RKO (cell line): ENCODE measurements at places on chromosomes 7 and 10.

DNA sequence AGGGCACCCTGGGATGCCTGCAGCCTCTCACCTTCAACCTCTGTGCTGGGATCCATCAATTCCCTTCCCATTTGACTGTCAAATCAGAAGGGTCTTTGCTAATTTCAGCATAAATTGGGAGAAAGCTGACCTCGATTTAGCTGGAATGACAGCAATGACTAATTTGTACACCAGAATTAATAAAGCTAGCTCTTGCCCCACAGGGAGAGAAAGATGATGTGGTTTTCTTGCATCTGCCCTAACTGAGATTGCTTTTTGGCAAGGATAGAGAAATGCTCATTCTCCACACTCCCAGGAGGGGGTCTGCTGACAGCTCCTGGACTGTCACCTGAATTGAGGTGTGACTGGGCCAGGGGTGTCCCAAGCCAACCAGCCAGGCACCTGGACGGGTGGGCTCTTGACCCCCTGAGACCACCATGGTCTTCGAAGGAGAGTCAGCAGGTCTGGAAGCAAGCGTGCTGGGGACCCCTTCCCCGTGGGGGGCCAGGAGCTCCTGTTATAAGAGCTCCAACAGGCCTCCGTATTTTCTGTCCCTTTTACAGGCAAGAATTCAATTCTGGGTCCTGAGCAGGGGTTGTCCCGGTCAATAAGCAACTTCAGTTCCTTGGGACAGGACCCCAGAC lies 42.1 kb downstream of the RBM17 start:
- DNase-seq: no peak

GRCh38 chr7:40850017-40850416 lies 715.2 kb downstream of the SUGCT start:
- no peak for DNase-seq

- DNase-seq: no peak
Measured at GRCh38 chr10:122078326-122078725, 89.4 kb downstream of the TACC2 start.

GRCh38 chr10:132804785-132805426 lies 19.0 kb upstream of the NKX6-2 start:
- no peak for DNase-seq

GRCh38 chr10:95552679-95553342 lies 8.4 kb downstream of the SORBS1 start:
- DNase-seq: no peak

DNA sequence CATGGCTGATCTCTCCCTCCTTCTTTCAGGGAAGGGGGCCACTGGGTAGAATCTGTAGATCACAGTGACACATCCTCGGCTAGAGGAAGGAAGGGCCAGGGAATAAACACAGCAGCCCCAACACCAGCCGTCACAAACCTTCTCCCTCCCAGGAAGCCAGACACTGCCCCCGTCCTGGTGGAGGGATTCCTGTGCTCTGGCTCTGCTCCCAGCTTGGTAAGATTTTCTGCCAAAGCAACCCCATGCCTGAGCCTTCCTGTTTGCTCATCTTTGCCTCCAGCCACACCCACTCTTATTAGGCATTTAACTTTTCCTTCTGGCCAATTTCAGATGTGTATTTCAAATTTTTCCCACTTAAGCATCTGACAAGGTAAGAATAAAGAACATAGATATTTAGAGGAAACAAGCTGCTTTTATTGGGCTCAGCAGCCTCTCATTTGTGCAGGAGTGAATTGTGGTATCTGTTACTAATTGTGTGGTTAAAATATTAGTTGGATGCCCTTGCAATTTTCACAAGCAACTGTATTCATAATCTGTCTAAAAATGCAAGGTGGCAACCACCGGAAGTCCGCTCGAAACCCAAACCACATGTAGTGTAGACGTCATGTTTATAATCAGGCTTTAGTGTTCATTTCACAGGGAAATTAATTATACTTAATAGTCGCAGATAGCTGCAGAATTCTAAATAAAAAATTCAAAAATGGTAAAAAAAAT lies 13.2 kb upstream of the NPS start:
- no peak for DNase-seq

DNA sequence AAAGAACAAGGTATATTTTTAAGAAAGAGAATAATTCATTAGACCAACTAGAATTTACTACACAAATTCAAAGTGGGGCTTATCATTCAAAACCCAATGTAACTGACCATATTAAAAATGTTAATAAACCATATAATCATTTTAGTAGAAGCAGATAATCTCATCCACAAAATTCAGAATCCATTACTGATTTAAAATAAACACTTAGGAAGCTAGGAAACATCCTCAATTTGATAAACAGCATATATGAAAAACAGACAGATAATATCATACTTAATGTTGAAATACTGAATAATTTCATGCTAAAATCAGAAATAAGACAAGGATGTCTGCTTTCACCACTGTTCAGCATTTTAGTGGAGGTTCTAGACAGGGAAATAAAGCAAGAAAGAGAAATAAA lies 902.8 kb upstream of the PHF14 start:
- no peak for DNase-seq

DNA sequence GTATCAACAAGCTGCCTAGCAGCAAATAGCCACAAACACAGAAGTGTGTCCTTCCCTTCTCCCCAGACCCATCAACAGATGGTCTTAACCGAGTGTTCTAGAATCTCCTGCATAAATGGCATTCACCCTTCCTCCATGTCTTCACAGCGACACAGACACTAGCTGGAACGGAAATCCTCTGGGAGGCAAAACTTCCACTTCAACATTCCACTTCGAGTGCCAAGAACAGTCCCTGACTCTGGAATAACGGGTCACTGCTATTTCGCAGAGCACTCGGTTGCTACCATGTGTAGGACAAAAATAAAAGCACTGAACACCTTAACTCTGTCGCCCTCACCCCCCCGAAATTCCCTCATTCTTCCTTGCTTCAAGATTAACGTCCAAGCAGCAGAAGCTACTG lies 65.1 kb downstream of the SFMBT2 start:
- DNase-seq: no peak

DNA sequence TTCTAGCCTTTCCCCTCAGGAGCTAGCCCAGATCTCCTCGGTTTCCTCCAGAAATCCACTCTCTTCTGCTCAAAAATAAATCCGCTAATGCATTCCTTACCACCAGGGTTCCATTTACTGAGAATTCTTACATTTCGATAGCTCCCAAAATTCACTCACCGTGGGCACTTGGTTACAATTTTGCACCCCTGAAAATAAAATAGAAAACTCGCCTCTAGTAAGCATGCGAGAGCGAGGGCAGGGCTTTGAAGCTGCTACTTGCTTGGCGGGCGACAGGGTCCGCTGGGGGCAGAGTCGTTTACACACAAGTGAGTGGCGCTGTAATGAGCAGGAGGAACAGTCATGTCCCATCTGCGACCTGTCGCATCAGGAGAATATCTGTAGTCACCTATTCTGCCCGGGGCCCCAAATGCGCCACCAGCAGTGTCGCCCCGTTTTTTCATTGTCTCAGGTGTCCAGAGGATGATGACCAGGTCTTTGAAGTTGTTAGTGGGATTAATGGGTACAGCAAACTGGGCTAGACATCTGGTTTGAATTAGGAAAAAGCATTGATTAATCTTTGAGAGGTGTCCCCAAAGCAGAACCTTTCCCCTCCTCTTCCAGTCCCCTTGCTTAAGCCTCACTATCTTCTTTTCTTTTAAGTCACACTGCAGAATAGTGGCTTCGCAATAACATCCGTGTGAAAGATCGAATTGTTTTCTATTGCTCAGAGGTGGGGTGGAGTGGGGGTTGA lies 1.2 kb upstream of the MEOX2 start:
- no peak for DNase-seq

- DNase-seq: peak; percentile 49
Measured at GRCh38 chr10:102504179-102504975, 605 bp downstream of the SUFU start.

- no peak for DNase-seq
Measured at GRCh38 chr7:155911471-155912105, 99.3 kb upstream of the SHH start.

DNA sequence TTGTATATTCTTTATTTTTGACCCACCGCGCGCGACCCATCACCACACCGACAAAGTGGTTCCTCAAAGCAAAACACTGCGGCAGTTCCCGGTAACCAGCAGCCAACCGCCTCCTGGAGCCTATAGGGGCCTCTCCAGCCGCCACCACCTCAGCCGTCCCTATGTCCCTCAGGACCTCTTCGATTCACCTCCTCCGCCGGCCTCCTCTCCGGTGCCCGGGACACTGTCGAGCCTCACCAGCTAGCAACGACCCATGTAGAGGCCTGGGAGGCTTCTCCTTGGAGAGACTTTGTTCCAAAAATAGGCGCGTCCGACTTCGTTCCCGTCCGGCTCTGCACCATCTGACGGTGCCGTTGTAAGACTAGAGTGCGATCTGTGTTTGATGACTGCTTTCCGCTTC lies 158.8 kb downstream of the HGF start:
- DNase-seq: no peak

DNA sequence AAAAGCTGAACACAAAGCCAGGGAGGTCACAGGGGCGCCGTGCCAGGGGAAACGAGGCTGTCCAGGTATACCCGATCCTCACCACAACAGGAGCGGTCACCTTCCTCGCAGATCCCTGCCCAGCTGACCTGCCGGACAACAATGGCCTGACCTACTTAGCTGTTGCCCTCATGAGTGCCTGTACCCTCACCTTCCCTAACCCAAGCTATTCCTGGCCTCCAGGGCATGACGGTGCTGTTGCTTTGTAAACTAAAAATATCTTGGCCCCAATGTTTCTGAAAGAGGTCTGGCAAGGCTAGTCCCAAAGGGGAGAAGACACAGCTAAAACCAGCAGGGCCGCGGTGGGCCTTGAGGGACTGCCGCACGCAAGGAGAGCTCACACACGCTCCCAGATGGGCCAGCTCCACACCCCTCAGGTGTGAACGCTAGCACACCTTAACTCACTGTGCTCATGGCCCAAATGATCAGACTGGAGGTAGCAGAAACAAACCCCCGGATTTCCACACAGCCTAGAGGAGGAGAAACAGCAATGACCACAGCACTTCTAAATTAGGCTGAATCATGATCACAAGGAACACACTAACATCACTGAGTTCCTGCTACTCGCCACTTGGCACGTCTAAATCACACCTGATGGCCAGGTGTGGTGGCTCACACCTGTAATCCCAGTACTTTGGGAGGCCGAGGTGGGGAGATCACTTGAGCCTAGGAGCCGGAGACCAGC lies 66.3 kb upstream of the CYTH3 start:
- DNase-seq: no peak

DNA sequence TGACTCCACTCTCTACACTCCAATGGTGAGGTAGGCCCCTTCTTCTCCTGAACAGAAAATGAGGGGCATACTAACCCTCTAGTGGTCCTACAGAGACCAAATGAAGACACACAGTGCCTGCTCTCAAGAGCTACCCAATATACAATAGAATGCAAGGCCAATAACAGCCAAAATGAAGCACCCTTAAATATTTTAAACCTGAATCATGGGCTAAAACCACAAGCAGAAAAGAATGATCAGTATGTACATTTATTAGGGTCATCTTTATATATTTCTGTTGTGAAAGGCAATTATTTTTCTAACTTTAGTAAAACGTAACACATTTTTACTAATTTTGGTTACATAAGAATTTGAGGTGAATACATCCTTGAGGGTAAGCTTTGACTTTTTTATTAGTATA lies 49.9 kb upstream of the COL1A2 start:
- no peak for DNase-seq

GRCh38 chr7:120740348-120740747 lies 117.6 kb downstream of the TSPAN12 start:
- no peak for DNase-seq

DNA sequence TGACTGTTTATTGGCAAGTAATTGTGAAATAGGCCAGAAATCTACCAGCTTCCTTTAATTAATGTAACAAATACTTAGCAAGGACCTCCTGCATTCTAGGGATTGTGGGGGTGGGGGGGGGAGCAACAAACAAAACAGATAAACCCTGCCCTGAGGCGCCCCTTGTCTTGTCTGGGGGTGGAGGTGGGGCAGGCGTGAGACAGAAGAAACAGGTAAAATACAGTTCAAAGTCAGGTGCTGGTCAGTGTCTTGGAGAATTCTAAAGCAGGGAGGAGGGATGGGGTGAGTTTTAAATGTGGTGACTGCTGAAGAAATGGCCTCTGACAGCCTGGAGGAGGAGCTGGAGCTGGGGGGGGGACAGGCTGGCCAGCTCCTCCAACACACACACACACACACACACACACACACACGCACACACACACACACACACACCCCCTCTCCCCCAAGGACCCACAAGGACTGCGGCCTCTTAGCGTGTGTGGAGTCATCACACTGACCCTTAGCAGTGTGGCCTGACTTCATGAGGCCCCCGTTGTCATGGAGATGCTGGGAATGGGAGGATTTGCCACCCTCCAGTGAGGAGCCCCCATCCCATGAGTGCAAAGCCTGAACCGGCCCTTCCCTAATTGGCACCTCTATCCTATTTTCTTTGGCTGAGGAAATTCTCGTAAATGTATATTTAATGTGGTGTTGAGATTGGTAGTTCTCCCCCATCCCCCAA lies 190.4 kb downstream of the MGMT start:
- DNase-seq: no peak

- DNase-seq: no peak
Measured at GRCh38 chr10:91200314-91201212, 19.9 kb upstream of the PCGF5 start.

DNA sequence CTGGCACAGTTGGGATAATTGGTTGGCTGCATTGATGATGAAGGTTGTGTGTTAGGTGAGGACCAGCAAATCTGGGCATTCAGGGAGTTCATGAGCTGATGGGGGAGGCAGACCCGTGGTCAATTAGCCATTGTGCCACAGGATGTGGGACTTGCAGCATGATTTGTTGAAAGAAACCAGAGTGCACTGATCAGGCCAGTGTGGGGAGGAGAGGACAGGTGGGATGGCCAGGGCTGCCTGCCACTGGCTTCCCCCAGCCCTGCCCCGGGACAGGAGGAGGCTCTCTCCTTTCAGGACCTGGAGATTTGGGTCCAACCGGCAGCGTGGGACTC lies 4.3 kb downstream of the CLIP2 start:
- DNase-seq: no peak

- DNase-seq: no peak
Measured at GRCh38 chr10:132446661-132447445, 49.9 kb downstream of the PWWP2B start.

- peak; percentile 74 for DNase-seq
Measured at GRCh38 chr7:105429746-105430612, 41.3 kb upstream of the SRPK2 start.

GRCh38 chr7:32075612-32076011 lies 5.4 kb upstream of the PDE1C start:
- no peak for DNase-seq
